ENCODE measurements at places on chromosomes 6 and 20.

- DNase-seq = no peak
Measured at GRCh38 chr20:16246870-16247269, 326.4 kb downstream of the KIF16B start.

DNA sequence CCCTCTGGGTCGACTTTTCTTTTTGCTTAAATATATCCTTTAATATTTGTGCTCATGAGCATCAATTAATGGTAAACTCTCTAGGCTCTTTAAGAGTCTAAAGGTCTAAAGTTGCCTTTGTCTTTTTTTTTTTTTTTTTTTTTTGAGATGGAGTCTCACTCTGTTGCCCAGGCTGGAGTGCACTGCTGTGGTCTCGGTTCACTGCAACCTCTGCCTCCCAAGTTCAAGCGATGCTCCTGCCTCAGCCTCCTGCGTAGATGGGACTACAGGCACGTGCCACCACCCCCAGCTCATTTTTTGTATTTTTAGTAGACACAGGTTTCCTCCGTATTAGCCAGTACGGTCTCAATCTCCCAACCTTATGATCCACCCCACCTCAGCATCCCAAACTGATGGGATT lies 122.0 kb upstream of the TMEM170B start:
- no peak for DNase-seq

DNA sequence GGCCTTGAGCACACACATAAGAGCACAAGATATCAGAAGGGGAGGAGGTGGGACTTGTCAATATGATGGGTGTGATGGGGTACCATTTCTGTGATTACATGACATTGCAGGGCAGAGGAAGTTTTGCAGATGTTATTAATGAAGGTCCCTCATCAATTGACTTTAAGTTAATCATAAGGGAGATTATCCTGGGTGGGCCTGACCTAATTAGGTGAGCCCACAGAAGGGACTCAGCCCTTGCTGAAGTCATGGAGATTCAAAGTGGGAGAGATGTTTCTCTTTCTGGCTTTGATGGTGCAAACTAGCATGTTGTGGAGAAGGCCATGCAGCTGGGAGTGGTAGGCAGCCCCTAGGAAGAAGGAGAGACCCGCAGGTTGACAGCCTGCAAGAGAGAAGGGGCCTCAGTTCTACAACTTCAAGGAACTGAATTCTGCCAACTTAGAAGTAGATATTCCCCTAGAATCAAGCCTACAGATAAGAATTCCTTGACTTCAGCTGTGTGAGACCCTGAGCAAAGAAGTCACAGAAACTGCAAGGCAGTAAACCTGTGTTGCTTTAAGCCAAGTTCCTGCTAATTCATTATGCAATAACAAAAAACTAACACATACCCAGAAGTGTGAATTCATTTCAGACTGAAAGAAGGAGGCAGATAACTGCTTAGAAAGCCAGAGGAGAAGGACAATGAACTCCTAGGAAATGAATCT lies 131.3 kb downstream of the LRFN2 start:
- DNase-seq = no peak

- DNase-seq = no peak
Measured at GRCh38 chr6:168197636-168198301, 118.8 kb upstream of the FRMD1 start.

DNA sequence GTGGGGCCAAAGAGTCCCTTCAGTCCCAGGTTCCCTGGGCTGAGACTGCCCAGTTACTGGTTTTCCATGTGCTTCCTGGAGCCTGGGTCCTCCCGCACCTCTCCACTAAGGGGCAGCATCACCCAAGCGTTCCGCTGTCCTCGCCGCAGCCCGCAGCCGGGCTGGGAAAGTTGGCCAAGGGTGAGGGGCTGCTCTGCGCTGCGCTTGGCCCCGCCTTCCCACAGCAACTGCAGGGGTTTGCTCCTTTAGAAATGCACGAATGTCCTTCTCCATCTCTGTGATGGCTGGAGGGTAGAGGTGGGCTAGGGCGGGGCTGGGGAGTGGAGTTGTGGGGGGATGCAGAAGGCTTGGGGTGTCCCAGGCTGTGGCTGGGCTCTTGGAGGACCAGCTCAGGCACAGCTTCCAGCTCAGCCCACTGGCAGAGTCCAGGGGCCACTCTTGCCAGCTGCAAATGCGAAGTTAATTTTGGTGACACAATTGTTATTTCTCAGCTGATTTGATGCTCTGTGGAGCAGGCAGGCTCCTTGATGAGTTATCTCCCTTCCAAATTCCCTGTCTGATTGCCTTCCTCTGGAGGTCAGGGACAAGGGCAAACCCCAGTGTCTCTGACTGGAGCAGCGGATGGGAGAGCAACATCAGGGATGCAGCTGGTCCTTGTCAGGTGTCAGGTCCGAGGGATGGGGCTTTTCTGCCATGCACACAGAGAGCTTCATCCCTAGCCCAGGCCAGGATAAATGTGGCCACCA lies 63.2 kb downstream of the NOL4L start:
- no peak for DNase-seq

DNA sequence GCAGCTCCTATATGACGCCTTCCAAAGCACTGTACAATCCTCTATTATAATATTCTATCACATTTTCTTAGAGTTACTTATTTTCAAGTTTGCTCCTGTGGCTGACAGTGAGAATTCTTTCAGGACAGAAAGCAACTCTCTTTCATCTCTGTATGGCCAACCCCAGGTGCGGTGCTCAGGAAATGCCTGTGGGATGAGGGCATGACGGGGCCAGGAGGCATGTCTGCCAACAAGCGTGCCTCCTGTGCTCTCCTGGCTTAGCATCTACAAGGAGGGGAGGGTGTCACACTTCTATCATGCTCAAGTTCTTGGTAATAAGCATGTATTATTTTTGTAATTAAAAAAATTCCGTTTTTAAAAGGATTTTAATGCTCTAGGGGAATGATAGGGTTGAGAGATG lies 11.4 kb downstream of the MRPL14 start:
- no peak for DNase-seq

DNA sequence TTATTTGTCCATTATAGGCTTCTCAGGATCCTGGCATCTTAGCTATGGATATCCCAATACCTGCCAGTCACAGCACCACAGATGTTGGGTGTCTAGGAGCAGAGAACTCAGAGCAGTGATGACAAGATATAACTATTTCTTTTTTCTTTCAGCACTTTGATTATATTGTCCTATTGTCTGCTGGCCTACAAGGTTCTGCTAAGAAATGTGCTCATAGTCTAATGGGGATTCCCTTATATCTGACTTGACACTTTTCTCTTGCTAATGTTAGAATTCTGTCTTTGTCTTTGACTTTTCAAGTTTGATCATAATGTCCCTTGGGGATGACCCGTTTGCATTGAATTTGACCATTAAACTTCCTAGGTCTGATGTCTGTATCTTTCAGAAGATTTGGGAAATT lies 270.4 kb downstream of the OGFRL1 start:
- DNase-seq = no peak

GRCh38 chr20:37901240-37901639 lies 1.7 kb upstream of the VSTM2L start:
- no peak for DNase-seq

GRCh38 chr20:17956099-17956685 lies 12.4 kb downstream of the SNX5 start:
- no peak for DNase-seq

DNA sequence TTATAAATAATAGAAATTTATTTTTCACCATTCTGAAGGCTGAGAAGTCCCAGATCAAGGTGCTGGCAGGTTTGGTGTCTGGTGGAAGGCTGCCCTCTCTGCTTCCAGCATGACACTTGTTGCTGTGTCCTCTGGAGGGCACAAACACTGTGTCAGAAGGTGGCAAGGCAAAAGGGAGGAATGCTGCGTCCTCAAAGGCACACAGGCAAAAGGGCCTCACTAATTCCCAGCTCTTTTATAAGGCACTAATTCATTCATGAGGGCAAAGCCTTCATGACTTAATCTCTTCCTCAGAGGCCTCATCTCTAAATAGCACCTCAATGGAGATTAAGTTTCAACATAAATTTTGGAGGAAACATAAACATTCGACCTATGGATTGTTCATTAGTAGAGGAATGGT lies 209.5 kb upstream of the SMLR1 start:
- no peak for DNase-seq

DNA sequence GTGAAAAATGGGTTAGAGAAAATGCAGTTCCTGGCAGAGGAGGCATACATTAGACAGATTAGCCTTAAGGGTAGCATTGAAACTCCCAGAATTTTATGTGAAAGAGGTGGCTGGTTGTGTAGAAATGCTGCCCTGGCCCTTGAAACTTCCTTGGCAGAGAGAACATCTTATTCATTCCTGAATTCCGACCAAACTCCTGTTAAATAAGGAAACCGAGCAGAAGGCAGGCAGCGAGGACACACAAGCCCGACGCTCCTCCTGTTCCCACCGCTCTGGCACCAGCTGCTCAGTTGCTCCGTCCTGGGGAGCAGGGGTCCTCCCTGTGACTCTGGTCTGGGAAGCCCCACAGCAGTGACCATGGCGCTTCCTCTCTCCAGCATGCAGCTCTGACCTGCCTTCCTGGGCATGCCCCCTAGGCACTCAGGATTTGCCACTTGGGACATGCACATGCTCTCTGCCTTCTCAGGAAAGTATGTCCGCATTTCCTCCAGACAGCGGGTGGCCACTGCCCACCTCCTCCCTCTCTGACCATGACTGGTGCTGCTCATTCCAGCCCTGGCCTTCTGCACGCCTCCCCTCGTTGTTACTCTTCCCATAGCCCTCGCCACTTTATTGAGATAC lies 35.2 kb upstream of the CLDN20 start:
- DNase-seq = no peak

GRCh38 chr6:10720265-10720959 lies 2.5 kb upstream of the TMEM14C start:
- DNase-seq = peak; percentile 51

GRCh38 chr6:157760589-157761330 lies 62.3 kb upstream of the SNX9 start:
- DNase-seq = no peak

GRCh38 chr6:44074813-44075646 lies 52.2 kb downstream of the MRPL14 start:
- DNase-seq = no peak

DNA sequence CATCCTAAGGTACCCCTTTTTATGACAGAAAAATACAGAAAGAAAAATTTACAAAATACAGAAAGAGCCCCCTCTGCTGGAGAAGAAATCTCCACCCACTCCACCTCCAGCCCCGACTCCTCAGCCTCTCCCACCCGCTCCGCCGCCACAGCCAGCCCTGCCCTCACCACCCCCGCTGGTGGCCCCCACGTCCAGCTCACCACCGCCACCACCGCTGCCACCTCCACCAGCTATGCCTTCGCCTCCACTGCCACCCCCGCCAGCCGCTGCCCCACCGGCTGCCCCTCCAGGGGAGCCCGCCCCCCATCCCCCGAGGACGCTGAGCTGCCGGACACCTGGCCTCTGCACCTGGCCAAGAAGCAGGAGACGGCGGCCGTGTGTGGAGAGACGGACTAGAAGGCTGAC lies 17.7 kb downstream of the WFDC2 start:
- DNase-seq = no peak

DNA sequence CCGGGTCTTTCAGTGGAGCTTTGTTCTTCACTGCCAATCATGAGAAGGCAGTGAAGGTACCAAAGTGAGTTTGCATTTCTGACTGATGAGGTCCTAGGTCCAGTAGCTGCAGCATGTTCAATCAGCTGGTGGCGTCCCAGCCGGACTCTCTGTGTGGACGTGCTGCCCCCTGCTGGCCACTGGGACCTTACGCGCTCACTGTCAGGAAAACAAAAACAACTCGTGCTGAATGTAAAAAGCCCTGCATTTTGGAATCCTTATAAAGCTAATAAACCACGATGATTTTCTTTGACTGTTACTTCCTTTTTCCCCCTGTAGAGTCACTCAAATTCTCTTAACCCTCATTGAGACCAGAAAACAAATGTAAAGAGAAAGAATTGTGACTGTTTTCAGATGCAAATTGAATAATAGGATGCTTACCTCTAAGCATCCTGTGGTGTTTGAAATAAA lies 4.9 kb upstream of the CD24 start:
- peak; percentile 38 for DNase-seq

DNA sequence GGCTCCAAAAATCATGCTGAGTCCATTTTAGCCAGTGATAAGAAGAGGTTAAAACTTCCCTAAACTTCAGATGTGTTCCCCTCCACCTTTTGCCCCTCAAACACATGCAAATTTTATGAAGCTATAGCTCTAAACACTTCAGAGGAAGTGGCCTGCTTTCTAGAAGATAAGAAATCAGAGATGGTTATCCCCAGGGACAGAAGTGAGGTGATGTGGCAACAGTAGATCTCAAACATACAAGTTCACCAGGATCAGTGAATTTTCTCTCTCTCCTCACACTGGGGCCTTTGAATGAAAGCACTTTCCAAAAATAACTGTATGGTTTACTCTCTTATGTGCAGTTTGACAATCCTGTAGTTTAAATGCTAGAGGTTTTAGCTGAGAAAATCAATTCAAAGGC lies 332.0 kb downstream of the BTBD9 start:
- no peak for DNase-seq

- DNase-seq = no peak
Measured at GRCh38 chr6:74939721-74940620, 265.9 kb downstream of the COL12A1 start.

GRCh38 chr20:23492292-23492691 lies 1.4 kb downstream of the CST8 start:
- DNase-seq = no peak

GRCh38 chr6:139154881-139155547 lies 20.1 kb downstream of the HECA start:
- no peak for DNase-seq

- no peak for DNase-seq
Measured at GRCh38 chr6:167512696-167513375, 187.9 kb downstream of the TTLL2 start.

DNA sequence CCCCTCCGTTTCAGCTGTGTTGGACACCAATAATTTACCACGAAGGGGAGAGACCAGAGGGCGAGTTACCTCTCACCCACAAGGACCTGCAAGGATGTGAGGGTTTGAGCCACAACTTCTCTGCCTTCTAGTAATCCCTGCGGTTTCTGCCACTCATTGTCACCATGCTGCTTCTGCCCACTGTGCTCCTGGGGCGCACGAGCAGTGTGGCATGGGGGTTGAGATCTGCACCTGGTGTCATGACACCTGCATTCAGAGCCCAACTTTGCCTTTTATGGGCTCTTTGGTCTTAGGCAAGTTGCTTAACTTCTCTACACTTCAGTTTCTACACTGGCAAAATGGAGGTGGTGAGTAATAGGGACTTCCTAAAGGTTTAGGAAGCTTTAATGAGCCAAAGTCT lies 84.9 kb downstream of the SOBP start:
- DNase-seq = no peak

GRCh38 chr6:84193114-84193708 lies 34.2 kb downstream of the CEP162 start:
- DNase-seq = no peak

DNA sequence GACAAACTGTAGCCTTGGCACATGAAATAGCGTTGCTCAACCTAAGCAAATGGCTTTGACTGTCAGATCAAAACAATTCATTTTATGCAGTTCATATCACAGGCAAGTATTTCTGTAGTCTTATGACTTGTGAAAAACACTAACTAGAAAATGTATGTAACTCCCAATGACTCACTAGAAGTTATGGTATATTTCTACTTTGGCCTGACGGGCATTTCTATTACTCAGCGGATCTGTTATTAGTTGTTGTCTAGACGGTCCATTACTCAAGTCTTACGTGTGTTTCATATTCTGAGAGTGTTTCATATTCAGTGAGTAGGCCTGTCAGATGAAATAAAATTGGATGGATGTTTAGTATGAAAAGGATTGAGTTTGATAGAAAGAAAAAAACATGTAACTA lies 880.9 kb downstream of the PRIM2 start:
- DNase-seq = no peak

Data from activated CD8-positive, alpha-beta memory T cell treated with anti-CD3 and anti-CD28 coated beads for 48 hours (primary cell).